ENCODE measurements at places on chromosomes 3 and 15.

DNA sequence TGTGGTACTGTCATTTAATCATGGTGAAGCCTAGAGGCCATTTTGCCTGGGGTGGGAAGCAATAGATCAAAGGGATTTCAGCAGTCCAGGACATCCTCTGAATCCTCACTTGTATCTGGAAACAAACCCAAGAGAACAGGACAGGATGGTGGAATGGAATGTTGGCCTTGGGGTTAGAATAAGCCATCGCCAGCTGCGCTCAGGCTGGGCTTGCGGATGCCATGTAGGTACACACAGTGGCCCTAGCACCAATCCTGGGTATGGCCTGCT lies 76.5 kb upstream of the ALDH1A3 start:
- no peak for DNase-seq

DNA sequence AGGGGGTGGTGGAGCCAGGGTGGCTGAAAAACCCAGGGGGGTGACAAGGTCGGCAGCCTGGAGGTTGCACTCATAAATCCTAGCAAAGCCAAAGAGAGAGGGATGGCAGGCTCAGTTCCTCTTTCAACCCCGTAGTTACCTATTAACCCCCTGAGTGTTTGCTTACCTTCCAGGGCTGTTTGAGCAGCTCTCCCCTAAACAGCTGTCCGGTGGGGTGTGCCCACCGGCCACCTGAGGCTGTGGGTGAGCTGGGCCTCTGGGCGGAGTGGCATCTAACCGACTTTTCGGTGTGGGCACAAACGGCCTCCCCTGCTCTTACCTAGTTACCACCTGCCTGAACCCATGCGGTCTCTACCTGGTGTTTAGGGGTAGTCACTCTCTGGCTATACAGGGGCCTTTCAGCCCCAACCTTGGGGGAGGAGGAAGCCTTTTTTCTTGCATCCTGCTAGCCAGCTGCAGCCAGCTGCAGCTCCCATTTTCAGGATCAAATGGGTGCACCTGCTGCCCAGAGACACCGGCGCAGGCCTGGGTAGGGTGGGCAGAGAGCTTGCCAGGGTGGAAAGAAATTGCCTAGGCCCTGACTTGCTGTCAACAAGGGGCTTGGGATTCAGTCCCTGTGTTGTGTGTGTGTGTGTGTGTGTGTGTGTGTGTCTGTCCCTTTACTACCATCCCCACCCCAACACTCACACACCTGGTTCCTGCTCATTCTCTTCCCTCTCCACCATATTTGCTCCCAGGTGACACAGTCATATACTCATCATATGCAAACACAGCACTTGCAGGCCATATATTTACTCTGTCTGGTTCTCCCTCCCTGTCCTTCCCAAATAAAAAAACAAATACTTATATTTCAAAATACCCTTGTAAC lies 3.7 kb downstream of the DLL4 start:
- DNase-seq = no peak

- no peak for DNase-seq
These were observed 8.3 kb upstream of the ANKUB1 start for GRCh38 chr3:149800693-149801092.

- no peak for DNase-seq
These were observed 52.1 kb downstream of the LSAMP start for GRCh38 chr3:116393199-116393598.

GRCh38 chr3:54225841-54226528 lies 103.6 kb downstream of the CACNA2D3 start:
- DNase-seq = no peak

DNA sequence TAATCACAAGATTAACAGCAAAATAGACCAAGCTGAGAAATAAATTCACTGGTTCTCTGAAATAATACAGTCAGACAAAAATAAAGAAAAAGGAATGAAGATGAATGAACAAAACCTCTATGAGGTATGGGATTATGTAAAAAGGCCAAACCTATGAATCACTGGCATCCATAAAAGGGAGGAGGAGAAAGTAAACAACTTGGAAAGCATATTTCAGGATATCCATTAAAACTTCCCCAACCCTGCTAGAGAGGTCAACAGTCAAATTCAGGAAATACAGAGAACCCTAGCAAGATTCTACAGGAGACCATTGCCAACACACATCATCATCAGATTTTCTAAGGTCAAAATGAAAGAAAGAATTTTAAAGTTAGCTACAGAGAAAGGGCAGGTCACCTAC lies 649.7 kb upstream of the CBLB start:
- no peak for DNase-seq

DNA sequence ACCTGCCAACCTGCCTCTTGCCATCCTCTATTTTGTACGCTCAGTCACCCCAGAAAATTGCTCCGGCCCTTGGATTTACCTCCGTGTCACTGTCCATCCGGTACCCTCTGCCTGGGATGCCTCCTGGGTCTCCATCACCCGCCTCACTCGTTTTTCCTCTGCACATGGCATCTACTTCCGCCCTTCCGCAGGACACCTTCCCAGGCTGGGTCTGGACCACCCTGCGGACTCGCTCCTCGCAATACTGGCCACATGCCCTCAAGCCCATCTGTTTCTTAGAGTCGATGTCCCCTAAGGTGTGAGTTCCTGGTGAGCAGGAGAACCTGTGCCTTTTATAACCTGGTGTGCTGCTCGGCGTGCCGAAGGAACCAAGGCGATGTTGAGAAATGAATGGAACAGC lies 58.5 kb downstream of the APBA2 start:
- DNase-seq = no peak

- no peak for DNase-seq
These were observed 51.6 kb upstream of the ACKR4 start for GRCh38 chr3:132545471-132545870.

All from NCI-H2107 (cell line).